CD4-positive, alpha-beta T cell (primary cell): ENCODE measurements at places on chromosomes 16 and 17. TPM values are rescaled to one million over a fixed set of nuclear protein-coding genes. Genes with fewer than 3 reads are reported as not detected.
A peak's percentile ranks its signal among the peaks of the same experiment; 100 is the strongest.

- no peak for DNase-seq
- H3K36me3 ChIP-seq, result no peaks in the 10 kb centered on the region
- H3K27me3 ChIP-seq, result no peaks in the 10 kb centered on the region
- no peak overlapping the region for H3K27ac ChIP-seq
- H3K4me1 ChIP-seq, result no peaks in the 10 kb centered on the region
Observed at GRCh38 chr16:74748616-74749026, 26.0 kb downstream of the FA2H start.

LITAFD gene
- total RNA-seq, result not detected

- H3K4me1 ChIP-seq, result peaks cover 19% of the 10 kb centered on the region
- no peaks in the 10 kb centered on the region for H3K27me3 ChIP-seq
- H3K4me3 ChIP-seq, result no peak overlapping the region
- DNase-seq, result no peak
- H3K27ac ChIP-seq, result no peak overlapping the region
- no peaks in the 10 kb centered on the region for H3K36me3 ChIP-seq
Observed at GRCh38 chr16:87784812-87785211, 19.0 kb upstream of the KLHDC4 start.

NPIPA7 gene
- total RNA-seq, result 6.3 TPM

MC1R gene
- total RNA-seq, result 6.7 TPM

PERCC1 gene
- total RNA-seq, result not detected

BCO1 gene
- not detected for total RNA-seq

DNA sequence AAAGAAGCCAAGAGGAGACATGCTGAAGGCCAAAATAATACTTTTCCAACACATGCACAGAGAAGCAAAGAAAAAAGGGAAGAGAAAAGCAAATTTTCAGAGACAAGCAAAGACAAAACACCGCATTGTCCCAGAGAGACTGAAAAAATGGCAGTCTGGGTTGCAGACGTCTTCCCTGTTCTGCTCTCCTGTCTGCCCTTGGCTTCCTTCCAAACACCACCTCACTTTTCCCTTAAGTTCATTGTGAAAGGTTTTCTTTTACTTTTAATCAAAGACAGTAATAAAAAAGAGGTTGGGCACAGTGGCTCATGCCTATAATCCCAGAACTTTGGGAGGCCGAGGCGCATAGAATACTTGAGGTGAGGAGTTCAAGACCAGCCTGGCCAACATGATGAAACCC, 21.2 kb upstream of the VAT1L start:
- H3K4me1 ChIP-seq, result no peaks in the 10 kb centered on the region
- H3K36me3 ChIP-seq, result no peaks in the 10 kb centered on the region

DNA sequence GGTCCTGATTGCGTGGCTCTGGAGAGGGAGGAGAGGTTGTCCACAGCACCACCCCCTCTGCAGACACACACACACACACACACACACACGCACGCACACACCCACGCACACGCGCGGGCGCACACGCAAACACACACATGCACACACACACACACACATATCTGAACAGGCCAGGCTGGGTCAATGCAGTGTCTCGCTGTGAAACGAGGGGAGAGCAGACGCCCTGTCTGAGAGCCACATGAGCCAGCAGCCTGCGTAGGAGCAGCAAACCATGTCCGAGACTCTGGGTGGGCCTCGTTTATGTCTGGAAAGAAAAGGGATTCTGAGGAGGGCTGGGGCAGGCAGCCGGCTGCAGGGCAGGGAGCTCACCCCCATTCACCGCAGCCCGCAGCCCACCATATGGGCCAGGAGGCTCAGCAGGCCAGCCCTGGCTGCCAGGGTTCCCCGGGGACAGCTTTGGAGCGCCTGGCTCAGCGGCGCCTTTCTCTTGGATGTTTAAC, 93.3 kb upstream of the TNRC6C start:
- no peak overlapping the region for H3K4me3 ChIP-seq
- H3K27ac ChIP-seq, result no peak overlapping the region
- H3K36me3 ChIP-seq, result no peaks in the 10 kb centered on the region

CPNE7 gene
- total RNA-seq, result 1.0 TPM

- H3K4me1 ChIP-seq, result peaks cover 35% of the 10 kb centered on the region
- no peak overlapping the region for H3K27ac ChIP-seq
- peak; percentile 34 for DNase-seq
- H3K4me3 ChIP-seq, result no peak overlapping the region
Observed at GRCh38 chr16:26598061-26598460, 468.7 kb upstream of the C16orf82 start.

- H3K4me3 ChIP-seq, result peak overlapping the region; percentile 11
- peaks cover 14% of the 10 kb centered on the region for H3K4me1 ChIP-seq
- peak; percentile 89 for DNase-seq
- no peak overlapping the region for H3K27ac ChIP-seq
Observed at GRCh38 chr17:75412455-75413317, 7.2 kb upstream of the GRB2 start.

- no peaks in the 10 kb centered on the region for H3K27me3 ChIP-seq
- H3K27ac ChIP-seq, result no peak overlapping the region
- H3K4me3 ChIP-seq, result no peak overlapping the region
- no peaks in the 10 kb centered on the region for H3K36me3 ChIP-seq
Observed at GRCh38 chr16:49470513-49470991, 96.9 kb downstream of the C16orf78 start.

DNA sequence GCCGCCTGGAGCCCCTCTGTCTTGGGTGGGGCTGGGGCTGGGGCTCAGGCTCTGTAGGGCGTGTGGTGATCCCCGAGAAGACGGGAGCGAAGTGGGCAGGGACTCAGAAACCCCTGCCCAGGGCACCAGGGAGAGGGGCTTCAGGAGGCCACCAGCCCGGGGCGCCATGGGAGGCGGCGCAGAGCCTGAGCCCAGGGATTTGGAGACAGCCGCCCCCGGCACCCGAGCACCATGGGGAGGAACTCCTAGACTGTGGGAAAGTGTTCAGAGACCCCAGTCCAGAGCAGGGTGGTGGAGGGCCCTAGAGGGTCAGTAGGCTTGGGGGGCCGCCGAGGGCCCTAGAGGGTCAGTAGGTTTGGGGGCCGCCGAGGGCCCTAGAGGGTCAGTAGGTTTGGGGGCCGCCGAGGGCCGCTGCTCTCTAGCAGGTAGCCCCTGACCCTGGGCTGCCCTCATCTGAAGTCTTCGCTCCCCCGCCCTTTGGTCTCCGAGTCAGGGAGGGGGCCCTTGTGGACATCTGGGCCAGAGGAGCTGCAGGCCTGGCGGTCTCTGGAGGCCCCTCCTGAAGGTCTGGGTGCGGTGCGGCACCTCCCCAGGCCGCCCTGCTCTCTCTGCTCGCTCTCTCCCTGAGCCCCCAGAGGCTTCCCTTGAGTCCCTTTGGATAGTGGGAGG, 734 bp downstream of the ARHGDIG start:
- H3K4me1 ChIP-seq, result peaks cover 28% of the 10 kb centered on the region
- no peak for DNase-seq
- no peak overlapping the region for H3K27ac ChIP-seq
- no peaks in the 10 kb centered on the region for H3K36me3 ChIP-seq
- H3K27me3 ChIP-seq, result peaks cover 12% of the 10 kb centered on the region
- H3K4me3 ChIP-seq, result no peak overlapping the region

DNA sequence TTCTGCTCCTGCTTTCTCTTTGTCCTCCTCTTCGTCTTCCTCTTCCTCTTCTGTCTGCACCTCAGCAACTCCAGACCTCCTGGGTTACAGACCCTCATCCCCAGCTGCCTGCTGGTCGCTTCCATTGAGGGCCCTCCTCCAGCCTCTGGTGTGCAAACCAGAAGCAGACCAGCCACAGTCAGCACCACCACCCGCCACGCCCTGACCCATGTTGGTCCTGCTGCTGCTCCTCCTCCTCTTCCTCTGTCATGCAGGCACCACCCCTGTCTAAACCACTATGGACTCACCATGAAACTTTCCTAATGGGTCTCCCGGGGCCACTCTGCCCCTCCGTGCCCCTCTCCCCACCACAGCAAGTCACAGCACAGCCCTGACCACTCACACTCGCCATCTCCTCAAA, 11.4 kb upstream of the OGFOD3 start:
- H3K27ac ChIP-seq, result no peak overlapping the region
- peaks cover 5% of the 10 kb centered on the region for H3K36me3 ChIP-seq
- no peak overlapping the region for H3K4me3 ChIP-seq

GRCh38 chr16:46918400-46918799, 34.2 kb downstream of the GPT2 start:
- no peak for DNase-seq
- H3K4me1 ChIP-seq, result peaks cover 2% of the 10 kb centered on the region
- no peaks in the 10 kb centered on the region for H3K36me3 ChIP-seq
- no peak overlapping the region for H3K27ac ChIP-seq

DNA sequence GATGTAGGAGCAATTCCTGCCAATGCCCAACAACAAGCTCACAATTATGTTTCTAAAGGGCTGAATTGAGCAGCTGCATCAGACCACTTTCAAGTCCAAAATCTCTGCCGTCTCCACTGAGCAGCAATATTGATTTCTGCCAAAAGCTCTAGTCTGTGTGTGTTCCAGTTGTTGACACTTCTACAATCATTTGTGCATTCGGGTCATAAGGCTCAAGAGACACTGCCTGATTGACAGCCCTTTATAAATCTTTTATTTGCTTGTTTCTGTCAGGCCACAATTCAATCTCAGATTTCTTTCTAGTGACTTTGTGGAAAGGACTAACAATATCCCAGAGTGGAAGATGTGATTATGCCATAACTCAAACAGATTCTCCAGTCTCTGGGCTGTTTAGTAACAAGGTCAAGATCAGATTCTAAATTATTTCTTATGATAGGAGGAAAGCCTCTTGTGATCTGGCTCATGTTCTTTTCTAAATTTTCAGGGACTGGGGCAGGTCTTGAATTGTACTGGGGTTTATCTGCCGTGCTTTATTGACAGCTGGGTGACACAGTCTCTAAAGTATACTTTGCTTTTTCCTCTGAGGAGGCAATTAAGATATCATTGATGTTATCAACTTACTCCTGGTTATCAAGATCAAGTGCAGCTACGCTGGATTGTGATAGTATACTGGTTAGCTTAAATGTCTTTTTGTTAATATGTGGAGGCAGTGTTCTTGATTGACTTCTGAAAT, 377.1 kb downstream of the CNTNAP4 start:
- H3K27ac ChIP-seq, result no peak overlapping the region
- no peak for DNase-seq
- H3K4me1 ChIP-seq, result no peaks in the 10 kb centered on the region
- H3K36me3 ChIP-seq, result no peaks in the 10 kb centered on the region
- no peaks in the 10 kb centered on the region for H3K27me3 ChIP-seq

DNA sequence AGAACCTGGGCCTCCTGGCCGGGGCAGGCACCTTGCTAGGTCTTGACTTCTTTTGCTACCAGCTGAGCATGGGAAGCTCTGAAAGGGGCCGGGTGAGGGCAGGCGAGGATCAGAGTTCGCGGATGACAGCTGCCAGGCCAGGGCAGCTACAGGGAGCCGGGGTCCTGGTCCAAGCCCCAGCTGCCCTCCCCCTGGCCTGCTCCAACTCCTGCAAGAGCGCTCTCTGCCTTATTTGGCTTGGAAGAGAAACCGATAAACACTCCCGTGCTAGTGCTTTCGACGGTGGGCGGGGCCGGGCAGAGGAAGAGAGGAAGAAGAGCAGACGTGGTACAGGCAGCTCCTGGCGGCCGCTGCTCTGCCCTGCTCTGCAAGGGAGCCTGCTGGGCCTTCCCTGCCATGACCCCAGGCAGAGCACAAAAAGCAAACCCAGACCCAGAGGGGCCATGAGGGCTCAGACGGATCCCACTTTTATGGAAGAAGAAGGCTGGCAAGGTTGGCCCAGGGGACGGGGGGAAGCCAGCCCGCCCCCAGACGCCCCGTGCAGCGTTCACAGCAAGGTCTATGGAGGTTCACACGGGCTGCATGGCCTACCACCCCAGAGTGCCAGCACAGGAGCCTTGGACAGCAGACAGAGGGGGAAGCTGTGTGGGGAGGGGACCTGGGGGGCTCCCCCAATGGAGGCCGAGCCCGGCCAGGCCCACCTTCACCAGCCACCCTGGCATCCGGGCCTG, 25.6 kb downstream of the PIEZO1 start:
- DNase-seq, result peak; percentile 47
- peaks cover 86% of the 10 kb centered on the region for H3K4me1 ChIP-seq
- H3K36me3 ChIP-seq, result peaks cover 20% of the 10 kb centered on the region
- no peak overlapping the region for H3K4me3 ChIP-seq
- H3K27me3 ChIP-seq, result no peaks in the 10 kb centered on the region

AXIN2 gene
- 49.8 TPM for total RNA-seq

GRCh38 chr16:31496670-31497069, 11.5 kb downstream of the RUSF1 start:
- H3K27me3 ChIP-seq, result no peaks in the 10 kb centered on the region
- H3K4me3 ChIP-seq, result no peak overlapping the region
- H3K4me1 ChIP-seq, result no peaks in the 10 kb centered on the region

DNA sequence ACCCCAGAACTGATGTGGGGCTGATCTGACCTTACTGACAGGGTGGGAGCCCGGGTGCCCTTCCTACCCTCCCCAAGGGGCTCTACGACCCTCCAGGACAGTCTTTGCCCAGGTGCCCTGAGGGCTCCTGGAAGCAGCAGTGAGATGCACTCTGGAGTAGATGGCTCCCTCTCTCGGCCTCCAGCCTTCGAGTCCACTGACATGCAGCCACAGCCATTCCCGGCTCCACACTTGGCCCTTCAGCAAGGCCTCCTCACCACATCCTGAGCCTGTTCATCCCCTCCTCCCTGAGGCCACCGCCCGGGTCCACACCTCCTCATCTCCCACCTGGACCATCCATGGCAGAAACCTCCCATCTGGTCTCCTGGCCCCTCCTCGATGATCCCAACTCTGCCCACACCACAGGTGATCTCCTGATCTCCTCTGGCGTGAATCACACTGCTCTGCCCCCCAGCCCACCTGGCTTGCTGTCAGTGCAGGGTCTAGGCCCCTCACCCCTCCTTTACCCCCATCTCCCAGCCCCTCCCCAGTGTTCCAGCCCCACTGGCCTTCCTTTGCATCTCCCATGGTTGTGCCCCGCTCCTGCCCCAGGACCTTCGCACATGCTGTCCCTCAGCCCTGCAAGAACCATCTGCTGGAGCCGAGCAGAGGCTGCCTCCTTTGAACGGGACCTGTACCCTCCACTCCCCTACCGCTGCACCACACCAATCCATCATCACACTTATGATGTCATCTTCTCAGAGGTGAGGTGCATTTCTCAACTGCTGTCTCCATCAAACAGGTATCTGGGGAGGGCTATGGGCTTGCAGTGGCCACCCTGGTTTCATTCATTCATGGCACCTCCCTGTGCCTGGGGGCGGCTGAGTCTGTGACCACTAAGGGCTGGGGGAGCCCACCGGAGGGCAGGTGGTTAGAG, 44.7 kb downstream of the SOCS1 start:
- no peak overlapping the region for H3K4me3 ChIP-seq
- no peak for DNase-seq
- peaks cover 10% of the 10 kb centered on the region for H3K4me1 ChIP-seq
- no peak overlapping the region for H3K27ac ChIP-seq
- no peaks in the 10 kb centered on the region for H3K27me3 ChIP-seq
- no peaks in the 10 kb centered on the region for H3K36me3 ChIP-seq
